ENCODE measurements at places on chromosomes 11 and 22.

DNA sequence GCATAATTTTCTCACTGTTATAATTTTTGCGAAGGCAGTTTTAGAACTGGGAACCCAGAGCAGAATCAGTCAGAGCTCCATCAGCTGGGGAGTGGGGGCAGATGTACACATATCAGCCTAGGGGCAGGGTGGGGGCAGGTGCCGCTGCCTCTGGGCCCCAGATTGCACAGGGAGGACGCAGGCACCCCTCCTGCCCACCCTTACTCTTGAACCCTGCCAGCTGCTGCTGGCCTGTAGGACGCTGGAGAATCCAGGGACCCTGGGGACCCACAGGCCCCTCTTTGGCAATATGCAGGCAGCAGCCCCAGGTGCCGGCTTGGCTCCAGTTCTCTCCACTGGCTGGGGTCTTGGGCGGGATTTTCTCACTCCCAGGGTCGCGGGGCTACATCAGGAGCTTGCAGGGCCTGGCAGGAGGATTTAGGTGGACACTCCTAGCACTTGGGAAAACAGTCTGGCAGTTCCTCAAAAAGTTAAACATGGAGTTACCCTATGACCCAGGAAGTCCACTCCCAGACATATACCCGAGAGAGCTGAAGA lies 8.8 kb upstream of the CAPN5 start:
- DNase-seq, result no peak

- DNase-seq, result no peak
Measured at GRCh38 chr11:102836290-102836875, 7.0 kb downstream of the MMP3 start.

GRCh38 chr11:87173185-87174039 lies 135.7 kb downstream of the TMEM135 start:
- DNase-seq, result no peak

DNA sequence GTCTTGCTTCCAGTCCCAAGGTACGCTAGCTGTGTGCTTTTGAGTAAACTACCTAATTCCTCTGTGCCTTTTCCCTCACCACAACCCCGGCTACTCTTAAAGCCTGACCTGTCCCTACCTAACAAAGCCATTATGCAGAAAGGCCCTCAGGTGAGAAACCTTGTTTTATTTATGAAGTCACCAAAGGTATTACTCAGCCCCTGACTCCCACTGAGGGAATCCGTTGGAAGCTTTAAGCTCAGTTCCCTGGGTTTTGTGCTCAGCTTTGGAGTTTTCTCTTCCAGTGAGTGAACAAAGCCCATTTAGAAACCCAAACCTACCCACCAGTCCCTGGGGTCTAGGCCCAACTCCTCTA lies 90.9 kb downstream of the APIP start:
- DNase-seq, result no peak

GRCh38 chr22:38694940-38695339 lies 5.8 kb downstream of the JOSD1 start:
- DNase-seq, result no peak

- DNase-seq, result no peak
Measured at GRCh38 chr11:91673705-91674104, 550.9 kb upstream of the FAT3 start.

DNA sequence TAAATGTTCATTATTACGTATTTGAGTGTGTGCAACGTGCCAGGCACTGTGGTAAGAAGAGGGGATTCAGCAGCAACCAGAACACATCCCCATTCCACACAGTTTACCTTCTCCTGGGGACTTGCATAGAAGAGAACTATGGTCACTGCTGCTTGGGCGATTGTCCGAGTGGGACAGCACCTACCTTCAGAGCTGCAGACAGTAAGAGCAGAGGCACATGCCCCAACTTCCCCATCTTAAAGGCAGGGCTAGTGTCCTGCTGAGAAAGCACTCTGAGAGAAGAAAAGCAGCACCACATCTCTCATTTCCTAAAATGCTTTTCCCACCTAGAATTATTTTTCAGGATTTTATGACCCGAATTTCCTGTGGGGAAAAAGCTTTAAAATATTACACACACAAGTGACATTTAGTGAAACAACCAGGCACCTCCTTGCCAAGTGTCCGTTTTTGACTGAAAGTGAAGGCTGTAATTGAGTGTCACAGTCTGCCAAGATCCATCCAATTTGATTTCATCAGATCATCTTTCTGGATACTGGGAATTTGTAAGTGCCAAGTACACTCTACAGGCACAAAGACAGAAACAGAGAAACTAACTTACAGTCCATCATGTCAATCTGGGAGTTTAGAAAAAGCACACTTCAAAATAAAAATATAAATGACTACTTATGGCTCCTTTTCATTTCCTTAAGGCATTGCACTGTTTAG lies 24.6 kb downstream of the TRAF6 start:
- no peak for DNase-seq

GRCh38 chr11:126355926-126356897 lies 726 bp downstream of the ST3GAL4 start:
- no peak for DNase-seq

Measured in stimulated activated naive CD4-positive, alpha-beta T cell (primary cell).